ENCODE measurements at places on chromosomes 2 and 18.
A peak's percentile ranks its signal among the peaks of the same experiment; 100 is the strongest.

GRCh38 chr2:75607400-75607798 lies 39.2 kb upstream of the MRPL19 start:
- no peak for DNase-seq

- no peak for DNase-seq
Observed at GRCh38 chr2:38960609-38961320, 71.1 kb downstream of the ARHGEF33 start.

- no peak for DNase-seq
Observed at GRCh38 chr2:86064006-86064405, 41.7 kb downstream of the POLR1A start.

GRCh38 chr2:218344090-218344754 lies 12.4 kb upstream of the CATIP start:
- peak; percentile 29 for DNase-seq

- DNase-seq: no peak
Observed at GRCh38 chr2:48694149-48694548, 61.4 kb downstream of the LHCGR start.

- DNase-seq: no peak
Observed at GRCh38 chr18:11134940-11135339, 14.4 kb downstream of the PIEZO2 start.

DNA sequence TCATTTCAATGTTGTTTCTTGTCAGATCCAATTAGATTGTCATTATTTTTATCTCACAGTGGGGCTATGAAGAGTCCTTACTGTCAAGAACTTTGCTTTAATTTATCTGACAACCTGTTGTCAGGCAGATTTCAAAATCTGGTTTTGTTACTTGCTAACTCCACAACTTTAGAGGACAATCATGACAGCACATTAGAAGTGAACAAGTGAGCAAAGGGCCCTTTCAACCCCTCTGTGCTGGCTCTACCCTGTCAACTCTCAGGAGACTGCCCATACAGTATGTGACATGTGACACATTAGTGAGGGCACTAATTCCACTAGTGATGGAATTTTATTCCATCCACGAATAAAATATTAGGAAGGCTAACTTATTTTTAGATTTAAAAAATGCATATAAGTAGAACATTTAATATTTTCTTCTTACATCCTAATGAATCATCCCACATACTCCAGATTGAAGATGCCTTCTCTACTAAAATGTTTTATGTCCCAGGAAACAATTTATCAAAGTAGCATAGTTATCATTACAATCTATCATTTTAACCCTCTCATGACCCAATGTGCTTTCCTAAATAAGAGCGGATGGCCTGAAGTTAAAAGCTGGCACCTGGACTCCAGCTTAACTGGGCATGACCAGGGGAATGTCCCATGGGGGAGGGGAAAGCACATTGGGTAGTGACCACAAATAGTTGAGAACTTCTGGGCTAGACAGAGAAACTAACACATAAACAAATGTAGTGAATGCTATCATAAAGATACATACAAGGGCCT lies 97.6 kb upstream of the PPP1CB start:
- no peak for DNase-seq

- no peak for DNase-seq
Observed at GRCh38 chr2:189153619-189154018, 25.9 kb downstream of the COL5A2 start.

DNA sequence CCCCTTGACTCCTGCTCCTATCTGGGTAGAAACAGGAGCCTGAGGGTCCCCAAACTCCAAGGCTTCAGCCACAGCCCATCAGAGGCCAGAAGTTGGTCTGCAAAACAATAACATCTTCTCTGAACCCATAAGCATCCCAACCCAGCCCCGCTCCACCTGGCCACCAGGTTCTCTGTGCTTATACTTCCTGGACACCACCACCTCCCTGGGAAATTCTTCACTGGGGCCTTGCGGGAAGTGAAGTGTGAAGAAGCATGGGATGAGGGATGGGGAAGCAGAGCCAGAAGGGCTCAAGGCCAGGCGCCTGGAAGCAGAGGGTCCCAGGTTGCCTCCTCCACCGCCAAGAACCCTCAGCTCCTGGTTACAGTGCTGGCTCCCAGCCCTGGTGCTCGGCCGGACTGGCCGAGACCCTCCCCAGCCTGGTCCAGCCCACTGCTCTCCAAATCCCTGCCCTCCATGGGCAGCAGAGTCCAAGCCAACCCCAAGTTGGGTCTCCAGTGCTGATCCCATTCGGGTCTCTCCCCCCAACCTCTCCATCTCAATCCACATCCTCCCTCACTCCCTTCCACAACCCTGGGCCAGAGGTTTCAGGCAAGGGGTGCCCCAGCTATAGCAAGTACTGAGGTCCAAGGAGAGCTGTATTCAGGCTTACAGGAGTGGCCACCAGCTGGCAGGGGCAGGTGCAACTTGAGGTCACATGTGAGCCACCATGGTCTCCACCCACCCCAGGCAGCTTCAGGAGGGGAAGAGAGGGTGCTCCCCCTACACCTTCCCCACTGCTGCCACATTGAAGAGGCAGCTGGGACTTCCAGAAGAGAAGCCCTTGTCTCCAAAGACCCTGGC lies 60.7 kb downstream of the TNS1 start:
- DNase-seq: no peak

DNA sequence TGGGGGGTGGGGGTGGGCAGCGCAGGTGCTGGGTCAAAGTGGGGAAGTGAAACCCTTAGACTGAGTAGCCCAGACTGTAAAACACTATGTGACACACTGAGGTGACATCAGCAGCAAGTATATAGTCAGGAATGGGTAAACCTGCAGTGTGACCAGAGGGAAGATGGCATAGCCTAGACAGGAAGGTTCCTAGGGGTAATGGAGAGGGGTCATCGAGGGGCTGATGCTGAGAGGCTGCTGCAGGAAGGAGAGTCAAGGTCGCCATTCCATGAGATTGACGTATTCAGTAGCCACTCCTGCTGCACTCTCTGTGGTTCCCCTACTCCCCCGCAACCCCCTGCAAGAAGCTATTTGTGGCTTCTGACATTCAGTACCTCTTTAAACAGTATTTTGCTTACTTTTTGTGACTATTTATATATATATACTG lies 111.7 kb downstream of the CHST9 start:
- no peak for DNase-seq

- DNase-seq: peak; percentile 97
Observed at GRCh38 chr2:36355151-36355889, at the start of gene CRIM1. TSS of gene CRIM1 (plus strand) at chr2:36355778. CDS start at chr2:36356293, 515 bp downstream.

GRCh38 chr2:45343251-45344017 lies 267.6 kb downstream of the SRBD1 start:
- DNase-seq: peak; percentile 48

DNA sequence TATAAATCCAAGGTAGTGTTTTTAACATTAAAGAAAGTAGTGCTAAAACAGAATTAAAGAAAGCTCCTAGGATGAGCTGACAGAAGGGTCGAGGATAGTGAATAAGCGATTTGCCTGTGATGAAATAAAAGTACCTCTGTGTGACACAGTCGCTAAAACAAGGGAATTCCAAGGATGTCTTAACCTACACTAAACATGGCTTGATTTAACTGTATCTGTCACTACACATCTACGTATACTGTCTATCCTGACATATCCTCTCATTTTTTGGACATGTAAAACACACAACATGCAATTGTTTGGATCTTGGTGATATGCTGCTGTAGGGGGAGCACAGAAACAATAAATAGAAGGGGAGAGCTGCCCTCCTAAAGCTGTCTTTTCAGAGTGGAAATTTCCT lies 580.8 kb upstream of the SLC8A1 start:
- no peak for DNase-seq

DNA sequence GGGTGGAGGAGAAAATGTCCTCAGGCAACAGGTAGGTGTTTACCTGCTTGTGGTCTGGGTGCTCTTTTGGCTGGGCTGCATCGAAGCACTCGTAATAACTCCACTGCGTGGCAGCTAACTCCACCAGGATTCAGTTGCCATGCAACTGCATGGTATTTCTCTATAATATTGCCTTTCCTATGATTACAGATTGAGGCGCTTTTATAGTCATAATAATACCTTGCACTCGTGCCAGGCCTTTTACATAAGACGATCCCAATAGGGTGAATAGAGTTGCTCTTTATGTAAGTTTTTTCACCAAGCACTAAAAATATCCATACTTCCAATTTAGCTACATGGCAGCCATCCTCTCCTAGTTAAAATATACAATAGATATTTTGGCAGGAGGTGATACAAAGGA lies 19.7 kb upstream of the NYAP2 start:
- no peak for DNase-seq

- no peak for DNase-seq
Observed at GRCh38 chr2:160940271-160940670, 220.0 kb upstream of the TANK start.

DNA sequence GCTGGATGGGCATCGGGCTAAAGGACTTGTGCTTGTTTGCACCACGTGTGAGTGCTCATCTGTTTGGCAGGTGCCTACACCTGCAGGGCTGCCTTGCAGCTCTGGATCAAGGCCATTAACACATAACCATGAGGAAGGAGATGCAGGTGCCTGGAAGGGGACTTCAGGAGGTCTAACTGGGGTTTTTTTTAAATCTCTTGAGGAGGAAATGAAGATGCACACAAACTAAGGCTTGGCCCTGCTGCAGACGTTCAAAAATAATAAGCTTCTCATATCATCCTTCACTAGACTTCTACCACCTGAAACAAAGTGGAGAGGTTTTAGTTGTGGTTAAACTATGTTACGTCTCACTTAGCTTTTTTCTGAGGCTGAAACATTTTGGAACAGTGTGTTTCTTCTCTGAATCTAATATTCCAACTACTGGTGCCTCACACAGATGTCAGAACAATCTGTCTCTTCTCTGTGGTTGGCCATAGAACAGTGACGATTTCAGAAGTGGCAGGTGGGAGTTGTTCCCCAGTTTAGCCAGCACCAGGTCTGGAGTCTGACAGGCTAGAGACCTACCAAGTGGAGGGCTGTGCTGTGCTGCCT lies 36.5 kb downstream of the BCL2L11 start:
- DNase-seq: no peak

- DNase-seq: no peak
Observed at GRCh38 chr2:161658259-161658658, 34.0 kb downstream of the SLC4A10 start.

DNA sequence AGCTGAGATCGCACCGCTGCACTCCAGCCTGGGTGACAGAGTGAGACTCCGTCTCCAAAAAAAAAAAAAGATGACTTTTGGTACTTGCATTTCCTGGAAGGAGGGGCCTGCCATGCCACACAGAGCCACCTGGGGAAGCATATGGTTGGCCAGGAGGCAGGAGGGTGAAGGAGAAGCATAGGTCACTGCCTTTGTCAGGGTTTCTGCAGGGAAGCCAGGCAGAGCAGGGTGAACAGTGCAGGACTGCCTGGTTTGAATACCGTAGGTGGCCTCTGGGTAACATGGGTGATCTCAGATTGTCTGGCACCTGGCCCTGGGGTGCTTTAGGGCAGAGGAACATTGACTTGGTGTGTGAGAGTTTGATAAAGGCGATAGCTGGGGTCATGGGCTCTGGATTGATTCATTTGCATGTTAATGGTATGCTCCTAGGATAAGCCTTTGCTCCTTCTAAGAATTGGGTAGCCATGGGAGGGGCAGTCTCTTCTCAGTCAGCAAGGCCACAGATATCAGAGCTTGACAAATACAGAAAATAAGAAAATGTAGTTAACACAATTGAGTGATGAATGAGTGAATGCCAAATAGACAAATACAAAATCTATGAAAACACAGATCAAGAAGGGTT lies 124.0 kb upstream of the SEC11C start:
- peak; percentile 35 for DNase-seq

- DNase-seq: no peak
Observed at GRCh38 chr2:132757002-132757589, 87.1 kb upstream of the LYPD1 start.

DNA sequence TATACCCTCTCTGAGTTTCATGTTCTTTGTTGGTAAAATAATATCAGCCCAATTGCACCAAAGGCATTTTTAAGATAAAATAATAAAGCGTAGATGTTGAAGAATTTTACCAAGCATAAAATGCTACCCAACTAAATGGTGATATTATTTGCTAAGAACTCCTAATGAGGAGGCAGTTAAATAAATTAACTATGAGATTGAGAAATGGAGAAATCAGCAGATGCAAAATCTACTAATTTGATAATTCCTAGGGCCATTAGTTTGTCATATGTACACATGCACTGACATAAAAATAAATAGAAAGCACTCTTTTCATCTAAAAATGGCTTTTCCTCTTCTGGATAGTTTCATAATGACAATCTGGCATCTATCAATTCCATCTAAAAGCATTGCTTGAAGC lies 681.5 kb upstream of the FAM98A start:
- DNase-seq: no peak

- DNase-seq: no peak
Observed at GRCh38 chr18:10514601-10515000, 11.2 kb upstream of the NAPG start.

DNA sequence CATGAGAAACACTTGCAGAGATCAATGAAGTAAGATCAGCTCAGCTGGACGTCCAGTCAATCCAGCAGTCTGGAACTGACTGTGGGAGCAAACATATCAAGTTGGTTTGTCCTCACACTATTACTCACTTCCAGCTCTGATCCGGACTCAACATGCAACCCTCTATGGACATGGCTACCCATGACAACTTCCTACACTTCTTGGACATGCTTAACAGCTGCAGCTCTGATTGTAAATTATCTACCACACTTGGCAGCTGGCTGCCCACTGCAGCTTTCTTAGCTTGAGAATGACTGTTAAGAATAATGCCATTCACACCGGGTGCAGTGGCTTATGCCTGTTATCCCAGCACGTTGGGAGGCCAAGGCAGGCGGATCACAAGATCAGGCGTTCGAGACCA lies 429.8 kb downstream of the EPHA4 start:
- no peak for DNase-seq

DNA sequence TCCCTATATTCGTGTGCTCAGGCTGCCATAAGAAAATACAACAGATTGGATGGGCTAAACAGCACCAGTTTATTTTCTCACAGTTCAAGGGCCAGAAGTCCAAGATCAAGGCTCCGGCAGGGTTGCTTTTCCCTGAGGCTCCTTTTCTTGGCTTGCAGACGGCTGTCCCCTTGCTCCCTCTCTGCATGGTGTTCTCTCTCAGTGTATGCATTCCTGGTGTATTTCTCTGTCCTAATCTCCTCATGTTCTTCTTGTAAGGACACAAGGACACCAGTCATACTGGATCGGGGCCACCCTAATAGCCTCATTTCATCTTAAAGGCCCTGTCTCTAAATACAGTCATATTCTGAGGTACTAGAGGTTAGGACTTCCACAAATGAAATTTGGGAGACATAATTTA lies 62.6 kb upstream of the SLC16A14 start:
- DNase-seq: no peak

GRCh38 chr18:74229005-74229404 lies 62.8 kb downstream of the CYB5A start:
- no peak for DNase-seq

All from H7 (cell line).